HTR-8/SVneo (cell line): ENCODE measurements at places on chromosomes 13 and 19.

- DNase-seq = no peak
Measured at GRCh38 chr19:30353394-30353945, 18.7 kb upstream of the ZNF536 start.

DNA sequence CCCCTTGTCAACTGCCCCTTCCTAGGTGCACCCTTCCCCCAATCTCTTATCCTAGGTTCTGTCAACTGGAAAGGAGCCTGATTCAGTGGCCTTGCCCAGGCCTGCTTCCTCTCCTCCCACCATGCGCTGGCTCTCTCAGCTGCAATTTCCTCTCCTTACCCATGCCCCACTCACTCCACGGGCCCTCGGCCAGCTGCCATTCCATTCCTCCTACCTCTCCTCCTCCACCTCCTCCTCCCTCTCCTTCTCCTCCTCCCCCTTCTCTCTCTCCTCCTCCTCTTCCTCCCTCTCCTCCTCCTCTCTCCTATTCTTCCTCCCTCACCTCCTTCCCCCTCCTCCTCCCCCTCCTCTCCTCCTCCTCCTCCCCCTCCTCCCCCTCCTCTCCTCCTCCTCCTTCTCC is 9.6 kb upstream of the TIMM44 start:
- DNase-seq = no peak

- no peak for DNase-seq
Measured at GRCh38 chr19:6056282-6056741, 54.0 kb downstream of the RFX2 start.

- no peak for DNase-seq
Measured at GRCh38 chr19:11434703-11435056, 241 bp downstream of the ODAD3 start.

GRCh38 chr13:105336706-105337576 is 1198.5 kb downstream of the EFNB2 start:
- DNase-seq = no peak

GRCh38 chr13:77894743-77895142 is 23.9 kb downstream of the EDNRB start:
- DNase-seq = no peak

DNA sequence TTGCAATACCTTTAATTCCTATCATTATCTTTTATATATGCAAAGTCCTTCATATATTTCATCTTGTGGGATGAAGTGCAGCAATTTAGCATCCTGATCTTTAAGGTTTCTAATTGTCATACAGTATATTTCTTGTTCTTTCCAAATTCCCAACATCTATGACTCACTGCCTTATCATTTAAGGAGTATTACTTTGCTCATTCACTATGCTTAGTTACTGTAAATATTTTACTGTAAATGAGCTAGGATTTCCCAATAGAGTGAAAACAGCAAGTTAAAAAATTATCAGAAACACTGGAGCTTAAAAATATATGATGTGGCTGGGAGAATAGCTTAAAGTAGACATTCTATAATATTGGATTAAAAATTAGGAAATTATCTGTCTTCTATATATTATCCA is 69.9 kb downstream of the SLITRK6 start:
- no peak for DNase-seq

DNA sequence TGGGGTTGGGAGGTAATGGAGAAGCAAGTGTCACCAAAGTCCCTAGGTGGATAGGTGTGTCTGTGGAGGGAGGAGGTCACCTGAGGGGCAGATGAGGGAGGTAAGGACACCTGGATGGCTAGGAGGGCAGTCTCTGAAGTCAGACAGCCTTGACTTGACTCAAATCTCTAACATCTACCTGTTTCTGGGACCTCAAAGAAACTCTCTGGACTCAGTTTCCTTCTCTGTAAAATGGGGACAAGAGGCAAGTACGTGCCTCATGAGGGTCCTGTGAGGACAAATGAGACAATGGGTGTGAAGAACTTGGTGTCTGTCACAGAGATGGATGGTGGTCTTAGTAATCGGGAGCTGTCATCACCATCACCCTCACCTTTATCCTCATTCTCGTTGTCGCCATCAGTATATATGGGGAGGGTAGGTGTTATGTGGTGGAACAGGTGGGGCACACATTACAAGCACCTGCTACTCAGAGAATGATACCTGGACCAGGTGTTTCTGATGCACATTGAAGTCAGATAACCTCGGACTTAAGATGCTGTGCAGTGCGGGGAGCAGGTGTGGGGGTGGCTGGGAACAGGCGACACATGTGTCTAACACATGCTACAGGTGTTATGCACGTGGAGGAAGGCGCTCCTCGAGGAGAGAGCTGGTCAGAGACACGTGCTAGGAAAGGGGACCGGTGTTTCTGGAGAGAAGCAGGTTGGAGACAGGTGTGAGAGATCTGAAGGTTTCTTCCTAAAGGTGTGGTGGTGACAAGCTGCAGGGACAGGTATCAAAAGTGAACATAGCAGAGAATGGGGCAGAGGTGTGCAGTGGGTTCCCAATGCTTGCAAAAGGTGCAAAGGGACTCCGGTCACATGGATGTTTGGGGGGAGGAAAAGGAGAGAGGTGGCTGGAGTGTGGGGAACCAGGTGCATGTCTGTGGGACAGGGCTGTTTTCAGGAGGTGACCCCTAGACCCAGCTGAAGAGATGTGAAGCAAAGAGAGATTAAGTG is 3.8 kb downstream of the ERFL start:
- DNase-seq = no peak

DNA sequence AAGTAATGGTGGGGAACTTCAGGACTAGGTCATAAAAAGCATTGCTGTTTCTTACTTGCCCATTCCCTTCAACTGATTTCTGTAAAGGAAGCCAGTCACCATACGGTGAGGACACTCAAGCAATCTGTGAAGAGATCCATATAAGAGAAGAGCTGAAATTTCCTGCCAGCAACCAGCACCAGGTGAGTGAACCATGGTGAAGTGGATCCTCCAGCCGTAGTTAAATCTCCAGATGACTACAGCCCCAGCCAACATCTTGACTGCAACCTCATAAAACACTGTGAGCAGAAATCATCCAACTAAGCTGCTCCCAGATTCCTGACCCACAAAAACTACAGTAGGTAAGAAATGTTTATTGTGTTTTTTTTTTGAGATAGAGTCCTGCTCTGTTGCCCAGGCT is 3.8 kb upstream of the SLC6A16 start:
- no peak for DNase-seq

DNA sequence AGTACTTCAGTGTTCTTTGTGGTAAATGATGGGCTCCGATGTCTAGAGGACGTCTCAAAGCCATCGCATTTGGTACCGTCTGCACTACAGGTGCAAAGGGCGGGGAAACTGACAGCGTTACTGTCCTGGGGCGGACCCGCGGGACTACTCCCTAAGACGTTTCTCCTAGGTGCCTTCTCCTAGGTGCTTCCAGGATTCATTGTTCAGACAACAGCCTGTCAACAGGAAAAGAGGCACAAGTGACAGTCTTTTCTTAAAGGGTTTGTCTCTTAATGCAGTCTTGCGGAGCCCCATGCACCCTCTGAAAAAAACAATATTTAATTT is 1.4 kb downstream of the SERTM1 start:
- no peak for DNase-seq

- DNase-seq = no peak
Measured at GRCh38 chr13:42395086-42395821, 123.3 kb downstream of the AKAP11 start.

DNA sequence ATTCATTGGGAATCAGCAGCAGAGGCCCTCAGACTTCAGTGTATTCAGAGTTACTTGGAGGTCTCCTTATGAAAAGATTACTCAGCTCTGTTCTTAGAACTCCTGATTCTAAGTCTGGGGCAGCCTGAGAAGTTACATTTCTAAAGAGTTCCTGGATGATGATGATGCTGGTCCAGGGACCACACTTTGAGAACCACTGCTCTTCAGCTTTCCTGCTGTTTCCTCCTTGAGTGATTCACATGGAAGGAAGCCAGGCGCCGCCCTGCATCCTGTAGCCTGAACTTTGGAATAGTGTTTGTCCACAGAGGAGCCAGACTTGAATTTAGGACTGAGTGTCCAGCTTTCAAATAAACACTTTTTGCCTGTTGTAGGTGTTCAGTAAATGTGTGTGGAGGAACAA is 2.9 kb downstream of the CEBPG start:
- no peak for DNase-seq

DNA sequence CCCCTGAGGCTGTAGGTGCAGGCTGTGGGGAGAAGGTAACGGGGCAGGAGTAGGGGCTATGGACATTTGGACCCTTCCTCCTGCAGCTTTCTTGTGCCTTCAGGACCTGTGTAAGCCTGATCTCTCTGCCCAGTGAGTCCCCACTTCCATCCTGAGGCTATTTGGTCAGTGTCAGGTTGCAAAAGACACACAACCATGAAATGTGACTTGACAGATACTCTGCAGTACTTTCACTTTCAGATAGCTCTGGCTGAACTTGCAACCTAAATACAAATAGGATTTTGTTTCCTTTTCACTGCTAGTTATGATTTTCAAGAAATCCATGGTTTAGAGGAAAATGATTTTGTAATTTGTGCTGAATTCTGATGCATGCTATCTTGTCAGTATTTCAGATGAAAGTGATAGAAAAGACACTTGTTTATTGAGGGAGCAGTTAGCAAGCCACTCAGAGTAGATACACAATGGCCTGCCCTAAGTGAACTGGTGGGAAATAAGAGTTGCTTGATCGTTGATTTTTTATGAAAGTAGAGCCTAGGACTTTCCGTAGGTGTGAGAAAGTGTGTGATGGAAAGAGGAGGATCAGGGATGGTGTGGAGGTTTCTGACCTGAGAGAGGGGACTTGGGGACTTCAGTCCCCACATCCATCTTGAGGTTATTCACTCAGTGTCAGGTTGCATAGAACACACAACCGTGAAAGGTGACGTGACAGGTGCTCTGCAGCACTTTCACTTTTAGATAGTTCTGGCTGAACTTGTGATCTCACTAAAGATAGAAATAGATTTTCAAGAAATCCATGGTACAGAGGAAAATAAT is 18.1 kb upstream of the EID2 start:
- DNase-seq = peak; percentile 41

DNA sequence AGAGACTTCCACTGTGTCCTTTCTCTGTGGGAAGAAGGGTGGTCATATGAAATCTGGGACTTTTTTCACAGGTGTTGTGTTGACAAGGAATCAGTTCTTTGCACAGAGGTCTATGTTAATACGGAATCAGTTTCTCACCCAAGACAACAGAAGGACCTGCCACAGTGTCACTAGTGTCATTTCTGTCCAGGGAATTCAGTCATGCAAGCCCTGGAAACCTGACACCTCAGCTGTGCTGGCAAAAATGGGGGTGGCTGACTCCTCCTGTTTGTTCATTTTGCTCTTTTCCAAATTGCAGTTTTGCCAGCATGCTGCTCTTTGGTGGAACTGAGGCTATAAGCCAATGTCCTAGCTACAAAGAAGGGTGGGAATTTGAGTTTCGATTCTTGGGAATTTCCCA is 49.8 kb upstream of the ESD start:
- DNase-seq = no peak

GRCh38 chr13:95159458-95159857 is 141.8 kb downstream of the ABCC4 start:
- DNase-seq = no peak

GRCh38 chr19:38170334-38170733 is 53.7 kb downstream of the DPF1 start:
- DNase-seq = no peak

DNA sequence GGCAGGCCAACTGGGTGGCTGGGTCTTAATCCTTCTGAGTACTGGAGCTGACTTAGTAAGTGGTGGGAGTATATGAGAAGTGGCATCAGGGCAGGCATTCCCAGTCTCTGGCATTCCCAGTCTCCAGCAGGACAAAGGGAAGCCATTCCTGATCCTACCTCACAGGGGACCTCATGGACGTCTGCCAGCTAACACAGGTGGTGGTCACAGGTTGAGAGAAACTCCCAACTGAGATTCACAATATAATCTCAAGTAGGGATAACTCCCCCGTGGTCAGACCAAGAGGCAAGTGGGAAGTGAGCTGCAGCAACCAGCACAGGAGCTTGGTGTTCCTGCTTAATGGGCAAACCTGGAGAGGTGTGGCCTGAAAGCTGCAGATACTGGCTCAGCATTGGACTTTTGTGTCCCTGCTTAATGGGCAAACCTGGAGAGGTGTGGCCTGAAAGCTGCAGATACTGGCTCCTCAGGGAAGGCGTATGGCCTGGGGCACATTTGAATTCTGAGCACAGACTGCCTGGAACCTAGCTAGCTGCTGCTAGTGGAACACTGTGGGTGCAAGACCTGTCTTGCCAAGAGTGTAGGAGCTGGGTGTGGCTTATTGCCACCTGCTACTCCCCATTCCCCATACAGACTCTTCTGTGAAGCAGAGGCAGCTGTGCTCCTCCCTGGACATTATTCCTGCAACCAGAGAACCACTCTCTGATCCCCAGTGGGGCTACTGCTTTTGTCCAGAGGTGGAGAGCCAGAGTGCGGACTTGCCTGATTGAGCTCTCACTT is 25.9 kb upstream of the OR10H2 start:
- DNase-seq = no peak

DNA sequence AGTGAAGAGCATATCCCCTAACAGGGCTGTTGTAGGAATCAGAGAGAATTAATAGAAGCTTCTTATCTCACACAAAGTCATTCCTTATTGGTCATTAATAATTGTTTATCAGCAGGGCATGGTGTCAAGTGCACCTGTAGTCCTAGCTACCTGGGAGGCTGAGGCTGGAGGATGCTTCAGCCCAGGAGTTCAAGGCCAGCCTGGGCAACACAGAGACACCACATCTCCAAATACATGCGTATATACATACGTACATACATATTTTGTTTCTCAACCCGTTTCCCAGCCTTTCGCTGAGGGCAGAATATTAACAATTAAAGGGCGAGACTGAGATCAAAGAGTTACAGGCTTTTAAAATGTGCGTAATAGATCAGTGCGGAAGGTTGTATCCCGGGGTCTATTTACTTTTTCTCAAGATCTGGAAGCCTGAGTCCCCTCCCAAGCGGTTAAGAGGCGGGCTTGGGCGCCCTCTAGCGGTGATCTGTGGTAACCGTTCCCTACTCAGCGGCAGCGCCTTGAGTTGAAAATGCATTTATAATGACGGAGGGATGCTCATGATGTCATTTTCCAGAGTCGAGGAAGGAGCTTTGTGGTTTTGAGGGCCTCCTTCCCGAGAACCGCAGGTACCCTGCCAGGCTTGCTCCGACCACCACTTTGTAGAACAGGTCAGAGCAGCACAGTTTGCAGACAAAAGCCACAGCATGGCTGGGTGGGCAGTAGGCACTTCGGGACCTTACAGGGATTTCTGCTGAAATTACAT is 169.6 kb upstream of the GPR12 start:
- peak; percentile 56 for DNase-seq

- no peak for DNase-seq
Measured at GRCh38 chr13:31433746-31434145, 234.0 kb downstream of the B3GLCT start.

DNA sequence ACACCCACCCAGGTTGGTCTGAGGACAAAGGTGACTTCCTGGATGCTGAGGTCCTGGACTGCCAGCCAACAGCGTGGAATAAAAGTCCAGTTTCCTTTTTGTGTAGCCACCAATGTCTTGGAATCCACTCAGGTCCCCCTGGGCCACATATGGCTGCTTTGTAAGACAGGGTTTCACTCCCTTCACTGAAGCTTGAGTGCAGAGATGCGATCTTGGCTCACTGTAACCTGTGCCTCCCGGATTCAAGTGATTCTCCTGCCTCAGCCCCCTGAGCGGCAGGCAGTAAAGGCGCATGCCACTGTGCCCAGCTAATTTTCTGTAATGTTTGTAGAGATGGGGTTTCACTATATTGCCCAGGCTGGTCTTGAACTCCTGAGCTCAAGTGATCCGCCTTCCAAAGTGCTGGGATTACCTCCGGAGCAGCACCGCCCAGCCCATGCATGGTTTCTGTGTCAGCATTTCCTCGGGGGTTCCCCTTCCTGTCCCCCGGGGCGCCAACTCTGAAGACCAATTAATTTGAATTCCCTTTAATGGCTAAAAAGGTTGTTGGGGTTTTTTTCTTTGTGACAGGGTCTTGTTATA is 17.5 kb downstream of the KANK2 start:
- DNase-seq = no peak
